Left forelimb (tissue), 1 donor: ENCODE measurements at places on chromosomes 2 and 18.

- DNase-seq = no peak
These were observed 166.7 kb downstream of the MEIS1 start for GRCh38 chr2:66601624-66602023.

DNA sequence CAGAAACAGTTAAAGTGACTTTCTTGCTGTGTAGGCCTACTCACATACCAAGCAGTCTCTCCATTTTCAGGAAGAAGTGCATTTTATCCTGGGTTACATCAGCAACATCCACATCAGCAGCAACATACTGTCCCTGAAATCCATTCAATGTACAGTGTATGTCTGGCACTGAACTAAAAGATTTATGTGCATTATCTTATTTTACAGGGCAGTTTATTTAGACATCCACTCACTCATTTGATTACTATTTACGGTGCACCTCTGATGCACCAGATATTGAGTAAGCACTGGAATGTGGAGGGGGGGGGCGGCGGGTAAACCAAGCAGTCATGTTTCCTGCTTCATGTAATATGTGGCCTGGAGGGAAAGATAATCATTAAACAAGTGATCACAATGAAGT, 1128.2 kb downstream of the BCL11A start:
- no peak for DNase-seq

DNA sequence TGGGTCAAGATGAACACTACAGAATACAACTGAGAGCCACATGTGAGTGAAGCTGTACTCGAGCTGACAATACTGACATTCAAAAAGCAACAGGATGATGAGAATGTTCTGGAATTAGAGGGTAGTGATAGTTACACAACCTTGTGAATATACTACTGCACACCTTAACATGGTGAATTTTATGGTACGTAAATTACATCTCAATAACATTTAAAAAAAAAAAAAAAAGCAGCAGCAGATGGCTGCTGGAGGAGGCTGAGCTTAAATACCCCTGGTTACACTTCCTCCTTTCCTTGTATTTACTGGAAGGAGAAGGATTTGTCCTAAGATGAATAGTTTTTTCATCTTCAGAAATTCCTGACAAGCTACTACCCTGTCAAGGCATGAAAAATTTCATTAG, 45.5 kb upstream of the CYP1B1 start:
- no peak for DNase-seq

GRCh38 chr2:27133195-27133875, 1.1 kb downstream of the PREB start:
- DNase-seq = no peak

DNA sequence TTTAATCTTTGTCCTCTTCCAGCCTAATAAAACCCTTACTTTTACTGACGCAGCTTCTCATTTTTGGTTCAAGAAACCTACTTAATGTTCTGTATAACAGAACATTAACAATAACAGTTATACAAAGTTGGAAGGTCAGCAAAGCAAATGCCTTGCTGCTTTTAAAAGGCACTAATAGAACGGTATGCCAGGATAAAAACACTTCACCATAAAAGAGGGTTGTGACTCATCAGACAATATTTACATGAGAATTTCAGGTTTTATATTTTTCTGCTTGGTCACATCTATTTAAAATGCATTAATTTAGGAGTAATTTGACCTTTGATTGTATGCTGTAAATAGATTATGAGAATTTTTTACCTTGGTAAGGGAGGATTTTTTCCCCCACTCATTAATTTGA, 3.0 kb downstream of the KLHL41 start:
- no peak for DNase-seq

DNA sequence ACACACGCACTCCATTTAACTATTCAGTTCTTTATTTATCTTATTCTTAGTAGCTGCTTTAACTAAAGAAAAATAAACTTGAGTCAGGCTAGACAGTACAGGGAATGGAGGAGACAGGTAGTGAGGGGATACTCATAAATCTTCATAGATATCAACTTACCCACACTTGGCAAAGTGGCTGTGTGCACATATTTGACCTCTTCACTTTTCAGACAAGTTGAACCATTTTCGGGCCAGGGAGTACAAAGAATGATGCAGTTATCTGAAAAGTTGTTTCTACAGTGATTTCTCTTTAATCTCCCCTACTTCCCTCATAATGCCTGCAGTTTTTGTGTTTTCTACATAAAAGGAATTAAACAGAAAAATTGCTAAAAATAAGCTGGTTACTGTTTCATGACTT, 307.5 kb downstream of the GULP1 start:
- DNase-seq = no peak

GRCh38 chr2:216777637-216778273, 82.1 kb downstream of the TNP1 start:
- no peak for DNase-seq

DNA sequence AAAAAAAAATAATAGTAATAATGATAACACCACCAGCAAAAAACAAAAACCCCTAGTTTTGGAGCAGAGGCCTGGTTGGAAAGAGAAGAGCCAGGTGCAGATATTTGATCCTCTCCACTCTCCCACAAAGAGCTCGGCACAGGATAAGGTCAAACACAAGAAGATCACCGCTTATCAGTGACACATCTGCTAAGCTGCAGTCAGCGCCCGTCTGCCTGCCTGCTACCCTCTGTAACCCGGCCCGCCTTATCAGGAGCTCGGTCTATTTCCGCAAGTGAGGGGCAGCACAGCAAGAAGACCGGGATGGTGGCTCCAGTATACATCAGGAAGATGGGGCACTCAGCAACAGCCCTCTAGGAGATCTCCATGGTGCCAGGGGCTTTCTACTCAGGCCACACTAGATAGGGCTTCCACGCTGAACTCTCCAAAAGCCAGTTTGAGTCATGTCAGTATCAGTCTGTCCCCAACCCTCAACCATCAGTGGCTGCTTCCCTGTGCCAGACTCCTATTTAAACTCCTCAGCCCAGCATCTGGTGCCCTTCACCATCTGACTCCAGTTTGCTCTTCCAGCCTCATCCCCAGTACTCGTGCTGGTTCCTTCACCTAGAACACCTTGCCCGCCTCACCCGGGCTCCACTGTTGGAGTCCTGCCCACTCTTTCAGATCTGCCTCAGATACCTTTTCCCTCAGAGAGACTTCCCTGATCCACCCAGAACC, 67.3 kb upstream of the PPP1CB start:
- no peak for DNase-seq

- no peak for DNase-seq
These were observed 29.6 kb downstream of the PTCD3 start for GRCh38 chr2:86135653-86136052.

DNA sequence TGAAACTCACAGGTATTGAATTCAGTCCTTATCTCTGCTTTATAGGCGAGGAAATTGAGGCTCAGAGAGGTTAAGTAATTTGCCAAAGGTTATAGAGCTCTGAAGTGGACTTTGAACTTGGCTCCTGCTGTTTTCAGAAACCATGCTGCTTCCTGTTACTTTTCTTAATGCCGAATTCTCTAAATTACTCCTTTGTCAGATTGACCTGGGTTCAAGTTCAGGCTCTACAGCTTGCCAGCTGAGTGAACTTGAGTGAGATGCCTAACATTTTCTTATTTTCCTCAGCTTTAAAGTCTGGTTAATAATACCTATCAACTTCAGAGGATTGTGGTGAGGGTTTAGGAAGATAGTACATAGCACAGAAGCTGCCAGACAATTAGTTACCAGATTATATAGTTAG, 3.4 kb downstream of the ASAP2 start:
- DNase-seq = no peak

DNA sequence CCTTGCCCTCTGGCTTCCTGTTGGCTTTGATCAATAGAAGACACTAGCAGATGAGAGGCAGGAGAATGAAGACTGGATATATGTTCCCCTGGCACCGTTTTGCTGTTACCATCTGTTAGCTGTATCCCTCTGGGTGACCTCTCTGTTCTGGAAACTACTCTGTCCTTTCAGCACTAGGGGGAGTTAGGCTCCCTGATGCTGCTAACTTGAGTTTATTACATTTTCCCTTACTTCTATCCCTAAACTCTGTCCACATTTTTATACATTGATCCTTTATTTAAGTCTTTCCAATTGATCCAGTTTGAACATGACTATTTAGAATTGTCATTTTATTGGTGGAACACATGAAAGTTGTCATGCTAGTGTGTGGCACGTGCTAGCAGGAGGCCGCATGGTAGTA, 1014.3 kb upstream of the CDH2 start:
- DNase-seq = no peak

DNA sequence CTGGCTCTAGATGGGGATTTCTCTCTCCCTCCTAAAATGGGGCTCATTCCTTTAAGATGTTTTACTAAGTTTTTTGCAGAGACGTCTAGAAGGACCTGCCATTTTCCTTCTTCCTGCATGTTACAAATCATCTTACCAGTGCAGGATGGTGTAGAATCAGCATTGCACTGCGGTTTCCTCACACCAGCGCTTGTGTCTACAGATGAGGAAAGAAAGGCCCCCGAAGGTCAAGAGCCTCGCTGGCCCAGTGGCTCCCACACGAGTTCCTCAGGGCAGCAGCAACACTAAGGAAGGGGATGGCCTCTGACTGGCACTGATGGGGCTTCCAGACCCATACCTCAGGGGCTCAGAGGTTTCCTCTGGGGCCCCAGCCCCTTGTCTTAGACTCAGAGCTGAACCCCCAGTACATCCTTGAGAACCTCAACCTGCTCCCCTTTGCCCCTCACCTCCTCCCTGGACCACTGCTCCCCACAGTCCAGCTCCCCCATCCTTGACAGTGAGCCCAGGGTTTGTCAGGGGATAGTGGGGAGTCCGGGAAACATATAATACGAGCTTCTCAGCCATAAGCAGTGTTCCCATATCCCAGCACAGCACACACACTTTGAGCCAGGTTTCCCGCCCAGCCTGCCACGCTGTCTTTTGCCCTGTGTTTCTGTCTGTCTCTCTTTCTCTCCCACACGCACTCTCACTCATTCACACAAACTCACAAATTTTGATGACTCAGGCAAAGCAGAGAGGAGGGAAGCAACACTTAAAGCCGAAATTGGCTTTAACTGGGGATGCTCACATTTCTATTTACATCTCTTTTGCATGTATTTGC, 29.4 kb downstream of the ZFP36L2 start:
- DNase-seq = no peak

GRCh38 chr2:149473521-149473920, 114.1 kb downstream of the MMADHC start:
- DNase-seq = no peak

DNA sequence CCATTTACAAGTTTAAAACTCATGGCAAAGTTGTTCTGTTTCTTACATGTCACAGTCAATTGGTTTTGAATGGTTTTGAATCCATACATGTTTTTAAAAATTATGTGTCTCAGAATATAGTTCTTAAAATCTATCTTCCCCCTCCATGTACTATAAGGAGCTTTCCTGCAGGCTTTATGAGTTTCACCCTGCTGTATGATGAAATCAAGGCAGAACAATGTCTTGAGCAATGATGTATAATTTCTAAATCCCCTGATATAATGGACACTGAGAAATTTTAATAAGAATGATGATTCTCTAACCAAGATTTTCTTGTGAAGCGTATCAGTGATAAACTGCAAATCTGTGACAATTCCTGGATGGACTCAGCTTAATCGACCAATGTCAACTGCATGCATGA, 10.6 kb upstream of the ZNF516 start:
- DNase-seq = no peak

GRCh38 chr2:157785866-157786662, 90.1 kb downstream of the ACVR1 start:
- no peak for DNase-seq

DNA sequence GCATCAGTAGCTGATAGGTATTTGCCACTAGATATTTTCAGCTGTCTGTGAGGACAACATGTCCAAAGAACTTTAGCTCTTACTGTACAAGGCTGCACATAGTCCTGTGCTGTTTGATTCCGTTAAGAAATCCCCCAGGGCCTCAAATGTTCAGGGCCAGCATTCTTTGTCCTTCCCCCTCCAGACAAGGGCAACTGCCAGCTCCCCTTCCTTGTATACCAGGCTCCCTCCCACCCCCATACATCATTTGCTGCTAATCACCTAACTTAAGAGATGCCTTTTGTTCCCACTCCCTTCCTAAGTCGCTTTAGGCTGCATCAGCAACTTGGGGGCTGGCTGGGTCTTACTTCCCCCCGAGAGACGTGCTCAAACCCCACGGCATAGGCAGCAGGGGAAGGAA, 138.7 kb downstream of the CDH20 start:
- DNase-seq = no peak

DNA sequence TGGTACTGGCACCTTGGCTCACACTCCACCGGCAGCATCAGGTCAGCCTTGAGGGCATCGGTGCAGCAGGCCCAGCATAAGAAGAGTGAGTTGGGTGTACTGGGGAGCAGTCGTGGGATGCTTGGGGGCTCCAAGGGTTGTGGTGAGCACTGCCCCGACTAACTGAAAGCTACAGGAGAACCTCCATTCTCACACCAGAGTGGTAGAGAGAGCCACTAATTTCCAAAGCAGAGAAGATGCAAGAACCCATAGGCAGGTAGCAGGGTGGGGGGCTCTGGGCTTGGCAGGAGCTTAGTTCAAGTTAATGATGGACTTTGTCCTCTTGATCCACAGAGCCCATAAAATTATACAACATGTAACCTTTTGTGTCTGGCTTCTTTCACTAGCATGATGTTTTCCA, 148.0 kb upstream of the SMAD2 start:
- DNase-seq = no peak

DNA sequence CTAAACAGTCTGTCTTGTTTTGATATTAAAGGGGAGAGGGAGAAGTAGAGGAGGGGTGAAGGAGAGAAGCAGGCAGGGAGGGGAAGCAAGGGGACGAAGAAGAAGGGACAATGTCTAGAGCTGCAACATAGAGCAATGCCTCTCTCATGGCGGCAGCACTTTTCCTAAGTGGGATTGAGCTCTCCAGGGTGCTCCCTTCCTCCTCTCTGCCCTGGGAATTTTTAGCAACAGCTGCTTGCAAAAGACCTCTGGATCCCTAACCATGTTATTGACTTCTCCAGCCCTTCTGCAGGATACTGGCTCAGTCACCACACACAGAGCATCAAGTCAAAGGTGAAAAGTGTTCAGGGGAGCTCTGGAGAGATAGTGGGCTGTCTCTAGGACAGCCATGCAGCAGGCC, 734.9 kb downstream of the EPHA4 start:
- DNase-seq = no peak

DNA sequence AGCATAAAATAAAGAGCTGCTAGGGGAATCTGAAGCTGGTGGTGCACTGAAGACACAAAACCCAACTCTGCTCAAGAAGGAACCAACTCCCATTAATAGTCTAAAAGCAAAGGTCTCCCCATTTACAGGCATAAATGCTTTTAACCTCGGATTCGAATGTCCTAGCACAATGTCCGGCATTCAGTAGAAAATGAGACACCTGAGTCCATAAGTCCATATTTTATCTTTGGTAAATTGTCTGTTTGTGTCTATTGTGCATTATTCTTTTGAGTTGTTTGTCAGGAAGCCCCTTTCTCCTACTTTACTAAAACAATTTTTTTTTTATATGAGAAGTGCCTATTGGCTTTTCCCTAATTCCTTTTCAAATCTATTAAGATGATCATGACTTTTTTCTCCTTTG, 179.5 kb upstream of the SMAD7 start:
- no peak for DNase-seq
